ENCODE measurements at places on chromosomes 1 and 21.

DNA sequence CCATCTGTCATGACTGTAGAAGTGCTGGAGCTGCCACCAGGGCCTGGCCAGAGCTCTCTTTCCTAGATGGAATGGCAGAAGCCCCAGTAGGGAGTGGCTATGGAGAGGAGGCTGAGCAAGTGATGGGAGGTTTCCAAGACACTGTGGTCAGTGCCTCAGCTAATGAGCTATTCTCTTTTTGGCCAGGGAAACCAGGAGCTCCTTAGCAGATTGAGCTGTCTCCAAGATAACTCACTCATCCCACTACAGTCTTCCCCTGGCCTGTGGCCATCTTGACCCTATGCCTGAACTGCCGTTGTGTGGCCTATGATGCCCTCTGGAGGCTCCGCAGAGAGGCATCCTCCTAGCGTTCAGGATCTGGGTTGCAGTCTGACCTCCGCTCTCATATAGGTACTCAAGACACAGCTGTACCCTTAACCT lies 60.5 kb downstream of the ERI3 start:
- no peak for DNase-seq

- no peak for DNase-seq
Observed at GRCh38 chr1:10629816-10630571, 155.2 kb downstream of the PEX14 start.

DNA sequence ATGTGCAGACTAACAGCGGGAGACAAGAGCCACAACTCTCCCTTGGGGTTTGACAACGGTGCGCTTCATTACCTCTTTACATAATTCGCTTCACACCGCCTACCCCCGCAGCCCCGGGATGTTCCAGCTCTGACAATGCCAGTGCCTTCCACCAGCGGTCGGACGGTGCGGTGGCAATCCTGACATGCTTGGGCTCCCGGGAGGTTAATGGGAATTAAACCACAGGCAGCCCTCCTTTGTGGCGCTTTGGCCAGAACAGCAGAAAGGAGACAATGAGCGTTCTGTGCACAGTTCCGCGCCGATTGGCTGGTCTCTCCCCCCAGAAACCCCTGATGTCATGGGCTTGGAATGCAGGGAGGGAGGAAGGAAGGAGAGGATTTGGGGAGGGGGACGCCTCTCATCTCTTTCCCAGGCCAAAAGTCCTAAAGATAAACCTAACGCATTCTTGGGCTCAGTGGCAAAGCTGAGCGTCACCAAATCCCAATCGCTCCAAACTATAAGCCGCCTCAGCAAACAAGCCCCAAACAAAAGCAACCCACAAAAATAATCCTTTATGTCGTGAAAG lies 1.3 kb downstream of the CNN3 start:
- DNase-seq = no peak

- no peak for DNase-seq
Observed at GRCh38 chr1:165501330-165501969, 42.4 kb upstream of the LRRC52 start.

DNA sequence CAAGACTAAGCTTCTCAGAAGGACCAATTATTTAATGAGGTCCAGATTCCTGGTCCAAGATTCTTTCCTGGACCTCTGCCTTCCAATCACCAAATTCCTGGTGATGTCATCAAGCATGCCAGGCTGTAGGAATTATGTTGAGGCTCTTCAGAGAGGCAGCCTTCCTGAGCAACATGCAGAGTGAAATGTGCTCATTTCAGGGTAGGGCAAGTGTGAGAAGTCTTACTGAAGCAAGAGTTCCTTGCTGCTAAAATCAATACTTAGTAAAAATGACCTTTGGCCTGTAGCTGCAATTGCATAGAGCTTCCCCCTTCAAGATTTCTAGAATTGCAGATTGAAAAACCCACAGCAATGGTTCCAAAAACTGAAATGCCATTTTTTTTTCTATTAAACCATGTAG lies 31.7 kb upstream of the BCAR3 start:
- DNase-seq = no peak

DNA sequence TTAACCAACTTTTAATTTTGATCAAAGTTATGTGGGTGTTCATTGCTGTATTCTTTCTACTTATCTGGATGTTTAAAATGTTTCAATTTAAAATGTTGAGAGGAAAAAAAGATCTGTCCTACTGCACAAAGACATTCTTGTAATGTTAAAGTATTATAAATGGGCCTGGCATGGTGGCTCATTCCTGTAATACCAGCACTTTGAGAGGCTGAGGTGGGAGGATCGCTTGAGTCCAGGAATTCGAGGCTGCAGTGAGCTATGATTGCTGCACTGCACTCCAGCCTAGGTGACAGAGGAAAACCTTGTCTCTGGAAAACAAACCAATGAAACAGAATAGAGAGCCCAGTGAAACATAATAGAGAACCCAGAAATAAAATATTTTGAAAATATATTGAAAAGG lies 65.5 kb upstream of the LRRC8B start:
- DNase-seq = no peak

GRCh38 chr1:188355847-188356246 lies 1527.1 kb downstream of the PLA2G4A start:
- DNase-seq = no peak

DNA sequence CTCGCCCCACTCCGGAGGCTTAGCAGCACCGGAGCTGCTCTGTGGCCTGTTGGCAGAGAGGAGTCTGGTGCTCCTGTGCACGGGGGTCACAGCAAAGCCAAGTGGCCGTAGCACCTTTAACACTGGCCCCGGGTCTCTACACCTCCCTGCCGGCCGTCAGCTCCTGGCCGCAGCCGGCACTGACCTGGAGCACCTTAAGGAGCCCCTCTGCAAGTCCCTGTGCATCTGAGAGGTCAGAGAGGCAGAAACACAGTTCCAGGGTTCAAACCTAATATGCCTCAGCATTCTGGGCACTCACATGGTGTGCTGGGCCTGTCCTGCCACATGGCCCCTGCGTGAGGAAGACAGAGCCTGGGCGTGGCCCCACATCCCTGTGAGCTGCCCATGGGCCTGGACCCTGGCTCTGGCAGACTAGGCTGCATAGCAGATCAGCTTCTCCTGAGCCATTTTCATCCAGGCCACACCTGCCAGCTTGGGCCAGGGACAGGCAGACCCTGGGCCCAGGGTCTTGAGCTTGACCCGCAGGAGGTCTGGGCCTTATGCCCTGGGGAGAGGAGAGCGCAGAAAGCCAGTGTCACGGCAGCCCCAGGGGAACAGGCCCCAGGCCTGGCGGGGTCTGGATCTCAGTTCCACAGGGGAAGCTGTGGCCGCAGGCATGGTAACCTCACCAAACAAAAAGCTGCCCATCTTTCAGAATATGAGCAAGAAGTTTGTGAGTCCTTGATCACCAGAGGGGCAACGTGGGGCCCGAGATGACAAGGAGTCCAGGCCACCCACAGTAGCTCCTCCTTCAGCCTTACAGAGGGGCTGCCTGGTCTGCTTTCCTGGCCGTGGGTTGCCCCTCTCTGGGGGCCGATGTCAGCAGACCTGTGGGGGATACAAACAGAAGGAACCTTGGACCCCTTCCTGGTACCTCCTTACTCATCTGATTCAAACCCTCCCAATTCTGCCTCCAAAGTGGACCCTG lies 146.0 kb upstream of the COL6A1 start:
- no peak for DNase-seq

GRCh38 chr1:38329644-38330043 lies 283.1 kb upstream of the POU3F1 start:
- no peak for DNase-seq

GRCh38 chr1:227006226-227006796 lies 66.2 kb downstream of the COQ8A start:
- peak; percentile 9 for DNase-seq

All from activated CD4-positive, alpha-beta T cell treated with anti-CD3 and anti-CD28 coated beads, Interleukin-10, Interleukin-2, amounts not matched to agents 100 ng/mL and 50 ng/mL, durations not matched to agents 16 hours and 8 hours (primary cell).